ENCODE measurements at places on chromosomes 11 and 22.
A peak's percentile ranks its signal among the peaks of the same experiment; 100 is the strongest.

DNA sequence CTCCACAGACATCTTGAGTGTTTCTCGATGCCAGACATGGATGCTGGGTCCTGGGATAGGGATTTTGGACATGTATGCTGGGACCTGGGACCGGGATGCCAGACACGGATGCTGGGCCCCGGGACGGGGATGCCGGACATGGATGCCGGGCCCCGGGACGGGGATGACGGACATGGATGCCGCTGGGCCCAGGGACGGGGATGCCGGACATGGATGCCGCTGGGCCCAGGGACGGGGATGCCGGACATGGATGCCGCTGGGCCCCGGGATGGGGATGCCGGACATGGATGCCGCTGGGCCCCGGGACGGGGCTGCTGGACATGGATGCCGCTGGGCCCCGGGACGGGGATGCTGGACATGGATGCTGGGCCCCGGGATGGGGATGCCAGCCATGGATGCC is 97.1 kb upstream of the NNMT start:
- DNase-seq: no peak

- DNase-seq: no peak
These were observed 36.2 kb downstream of the TXN2 start for GRCh38 chr22:36445158-36445668.

DNA sequence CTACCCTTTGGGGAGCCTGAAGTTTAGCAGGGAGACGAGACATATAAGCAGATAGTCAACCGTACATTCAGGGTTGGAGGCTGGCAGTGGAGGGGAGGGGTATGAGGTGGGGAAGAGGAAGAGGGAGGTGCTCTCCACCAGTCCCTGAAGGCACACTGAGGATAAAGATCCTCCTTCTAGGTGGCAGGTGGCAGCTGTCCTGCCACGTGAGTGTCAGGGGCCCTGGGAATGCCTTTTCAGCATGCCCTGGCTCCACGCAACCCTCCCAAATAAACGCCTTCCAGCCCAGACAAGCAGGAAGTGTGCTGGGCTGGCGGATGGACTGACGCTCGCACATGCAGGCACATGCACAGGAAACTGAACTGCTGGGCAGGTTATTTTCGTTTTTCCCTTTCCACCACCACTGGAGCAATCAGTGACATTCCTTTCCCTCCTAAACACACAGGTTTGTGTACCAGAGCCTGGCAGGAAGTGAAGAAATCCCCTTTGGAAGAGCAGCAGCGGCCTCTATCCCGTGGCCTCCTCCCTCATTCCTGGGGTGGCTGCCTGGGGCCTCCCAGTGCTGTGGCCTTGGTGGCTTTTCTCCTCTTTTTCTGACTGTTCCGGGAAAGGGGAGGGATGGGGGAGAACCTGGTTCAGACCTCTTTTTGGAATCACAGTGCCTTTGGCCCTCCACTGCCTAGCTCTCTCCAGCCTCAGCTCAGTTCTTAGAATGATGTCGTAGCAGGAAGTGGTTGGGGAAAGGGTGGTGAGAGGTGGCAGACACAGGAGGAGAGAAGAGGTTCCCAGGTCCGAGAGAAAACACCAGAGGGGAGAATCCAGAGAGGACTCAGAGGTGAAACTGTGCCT is 157.0 kb upstream of the TIMP3 start:
- DNase-seq: no peak

DNA sequence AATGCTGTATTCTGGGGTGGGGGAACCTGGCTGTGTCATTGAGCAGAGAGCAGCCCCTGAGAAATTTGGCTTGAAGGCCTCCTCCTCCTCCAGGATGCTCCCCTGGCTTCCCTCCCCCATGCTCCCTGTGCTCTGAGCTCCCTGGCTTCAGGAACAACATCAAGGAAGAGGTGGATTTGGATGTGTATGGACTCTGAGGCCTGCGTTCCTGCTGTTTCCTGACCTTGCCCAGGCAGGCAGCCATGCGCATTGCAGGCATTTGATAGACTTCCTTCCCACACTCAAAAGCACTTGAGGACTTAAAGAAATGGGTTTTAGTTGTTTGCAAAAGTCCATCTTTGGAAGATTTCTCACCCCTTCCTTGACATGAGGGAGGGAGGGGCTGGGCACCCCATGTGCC is 1317.1 kb downstream of the BRD1 start:
- no peak for DNase-seq

DNA sequence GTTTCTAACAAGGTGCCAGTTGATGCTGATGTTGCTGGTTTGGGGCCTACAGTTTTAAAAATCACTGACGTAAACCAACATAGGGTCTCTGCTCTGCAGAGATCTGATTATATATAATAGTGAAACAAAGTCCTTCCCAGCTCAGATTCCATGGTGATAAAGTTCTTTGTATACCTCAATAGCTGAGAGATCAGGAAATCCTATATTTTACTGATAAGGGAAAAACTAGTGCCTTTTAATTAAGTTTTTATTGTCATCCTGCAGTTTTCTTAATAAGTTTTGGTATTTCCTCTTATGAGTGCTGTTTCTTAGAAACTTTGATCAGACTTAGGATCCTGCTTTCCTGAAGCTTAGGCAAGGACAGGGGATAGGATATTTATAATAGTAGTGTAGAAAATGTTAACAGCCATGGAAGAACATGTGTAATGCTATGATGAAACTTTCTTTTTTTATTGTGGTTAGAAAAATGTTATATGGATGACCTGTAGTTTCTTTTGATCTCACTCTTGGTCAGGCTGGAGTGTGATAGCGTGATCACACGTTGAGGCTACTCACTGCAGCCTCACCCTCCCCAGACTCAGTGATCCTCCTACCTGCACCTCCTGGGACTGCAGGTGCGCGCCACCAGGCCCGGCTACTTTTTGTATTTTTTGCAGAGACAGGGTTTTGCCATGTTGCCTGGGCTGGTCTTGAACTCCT is 14.1 kb downstream of the CAPRIN1 start:
- DNase-seq: no peak

GRCh38 chr11:19430346-19430745 is 189.6 kb upstream of the E2F8 start:
- no peak for DNase-seq

GRCh38 chr22:41512421-41513194 is 31.7 kb downstream of the POLR3H start:
- DNase-seq: peak; percentile 79

- DNase-seq: no peak
These were observed 1231.4 kb downstream of the BRD1 start for GRCh38 chr22:48596111-48596850.

DNA sequence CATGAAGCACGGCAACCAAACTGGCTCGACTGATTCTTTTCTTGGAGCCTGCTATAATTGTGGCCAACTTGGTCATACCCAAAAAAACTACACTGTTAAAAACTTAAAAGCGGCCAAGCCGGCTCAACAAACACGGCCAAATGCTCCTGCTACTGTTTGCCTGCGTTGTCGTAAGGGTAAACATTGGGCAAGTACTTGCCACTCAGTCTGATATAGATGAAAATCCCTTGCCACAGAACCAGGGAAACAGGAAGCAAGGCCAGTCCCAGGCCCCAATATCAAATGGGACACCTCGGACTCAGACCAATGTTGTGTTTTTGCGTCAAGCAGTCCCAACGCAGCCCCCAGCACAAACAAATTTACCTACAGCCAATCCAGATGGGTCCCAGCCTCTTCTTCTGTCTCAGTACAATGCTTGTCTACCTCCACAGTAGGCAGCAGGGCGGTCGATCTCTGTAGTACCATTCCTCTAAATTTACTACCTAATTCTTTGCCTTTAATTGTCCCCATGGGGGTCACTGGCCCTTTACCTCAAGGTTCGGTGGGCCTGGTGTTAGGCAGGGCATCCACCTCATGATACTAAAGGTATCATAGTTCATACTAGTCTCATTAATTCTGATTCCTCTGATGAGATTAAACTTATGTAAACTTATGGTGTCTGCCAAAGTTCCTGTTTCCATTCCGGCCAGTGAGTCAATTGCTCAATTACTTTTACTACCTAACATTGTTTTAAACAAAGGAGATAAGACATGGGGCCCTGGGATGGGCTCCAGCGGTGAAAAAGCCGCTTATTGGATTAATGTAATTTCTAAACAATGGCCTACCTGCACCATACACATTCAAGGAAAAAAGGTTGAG is 3.7 kb upstream of the COMT start:
- no peak for DNase-seq

DNA sequence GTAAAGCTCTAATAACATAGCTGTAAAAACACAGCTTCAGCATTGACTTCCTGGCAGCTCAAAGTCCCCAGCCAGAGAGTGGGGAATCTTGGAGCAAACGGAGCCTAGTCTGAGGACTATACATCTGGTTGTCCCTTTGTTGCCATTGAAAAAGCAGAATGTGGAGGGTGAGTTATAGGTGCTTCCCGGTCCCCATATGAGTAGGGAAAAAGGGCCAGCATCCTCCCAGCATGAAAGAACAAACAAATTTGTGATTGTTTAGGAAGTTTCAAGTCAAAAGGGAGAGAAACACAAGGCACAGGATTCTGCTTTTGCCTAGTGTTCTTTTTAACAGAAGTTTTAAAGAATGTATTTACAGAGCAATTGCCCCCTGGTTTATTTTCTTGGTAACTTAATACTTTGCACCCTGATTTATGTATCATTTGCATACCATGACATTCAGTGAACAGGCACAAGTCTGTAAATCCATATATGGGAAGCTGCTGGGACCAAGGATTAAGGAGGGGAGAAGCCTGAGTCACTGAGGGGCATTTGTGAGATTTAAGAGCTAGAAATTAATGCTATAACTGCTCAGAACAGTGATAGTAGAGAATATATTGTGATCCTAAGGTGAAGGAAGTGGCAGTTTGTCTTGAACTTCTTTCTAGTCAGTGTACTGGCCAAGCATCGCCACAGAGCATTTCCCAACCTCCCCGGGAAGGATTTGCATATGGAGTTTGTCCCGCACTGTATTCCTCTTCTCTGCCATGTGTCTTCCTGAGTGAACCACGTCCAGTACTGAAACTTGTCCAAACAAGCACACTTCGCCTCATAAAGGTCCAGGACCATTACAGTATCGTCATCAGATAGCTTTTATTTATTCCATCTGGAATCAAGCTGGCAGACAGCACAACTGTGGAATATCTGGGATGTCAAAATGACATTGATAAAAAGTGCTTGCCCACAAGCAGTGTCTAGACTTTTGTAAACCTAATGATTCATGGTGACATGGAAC is 103.0 kb downstream of the DBX1 start:
- DNase-seq: no peak

DNA sequence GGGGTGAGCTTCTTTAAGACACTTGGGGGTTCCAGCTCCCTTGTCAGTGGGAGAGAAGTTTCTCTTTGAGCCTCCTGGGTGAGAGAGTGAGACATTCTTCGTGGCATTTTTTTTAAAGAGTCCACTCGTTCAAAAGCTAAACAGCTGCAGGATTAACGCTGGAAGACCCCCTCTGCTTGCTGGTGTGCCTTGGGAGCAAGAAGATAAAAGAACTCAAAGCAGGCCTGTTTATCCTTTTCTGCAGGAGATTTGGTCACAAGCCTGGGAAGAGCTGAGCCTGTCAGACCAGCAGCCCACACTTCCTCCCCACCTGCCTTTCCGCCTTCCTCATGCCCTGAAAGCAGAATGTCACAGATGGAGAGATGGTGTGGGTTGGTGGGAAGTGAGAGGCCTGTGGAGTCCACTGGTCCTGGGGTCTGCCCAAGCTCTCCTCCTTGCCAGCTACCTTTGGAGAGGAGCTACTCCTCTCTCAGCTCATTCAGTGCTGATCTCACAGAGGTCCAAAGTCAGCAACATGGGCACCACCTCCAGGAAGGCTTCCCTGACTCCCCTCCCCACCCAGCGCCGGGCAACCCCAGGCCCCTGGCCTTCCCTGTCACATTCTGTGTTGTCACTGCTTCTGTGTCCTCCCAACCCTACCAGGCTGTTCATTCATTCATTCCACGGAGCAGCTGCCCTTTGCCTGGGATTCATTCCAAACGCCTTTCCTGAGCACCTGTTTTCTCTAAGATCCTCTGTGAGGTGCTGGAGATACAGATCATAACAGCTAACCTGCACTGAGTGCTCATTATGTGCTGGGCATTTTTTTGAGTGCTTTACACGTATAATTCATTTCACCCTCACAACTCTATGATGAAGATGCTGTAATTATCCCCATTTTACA is 6.7 kb downstream of the GDPD5 start:
- no peak for DNase-seq

GRCh38 chr11:62443390-62444235 is 24.8 kb downstream of the SCGB1A1 start:
- DNase-seq: no peak

All from PC-3 (cell line).